ENCODE measurements at places on chromosomes 7 and 10.

GRCh38 chr7:104431930-104432329 lies 103.5 kb downstream of the LHFPL3 start:
- no peak for DNase-seq

DNA sequence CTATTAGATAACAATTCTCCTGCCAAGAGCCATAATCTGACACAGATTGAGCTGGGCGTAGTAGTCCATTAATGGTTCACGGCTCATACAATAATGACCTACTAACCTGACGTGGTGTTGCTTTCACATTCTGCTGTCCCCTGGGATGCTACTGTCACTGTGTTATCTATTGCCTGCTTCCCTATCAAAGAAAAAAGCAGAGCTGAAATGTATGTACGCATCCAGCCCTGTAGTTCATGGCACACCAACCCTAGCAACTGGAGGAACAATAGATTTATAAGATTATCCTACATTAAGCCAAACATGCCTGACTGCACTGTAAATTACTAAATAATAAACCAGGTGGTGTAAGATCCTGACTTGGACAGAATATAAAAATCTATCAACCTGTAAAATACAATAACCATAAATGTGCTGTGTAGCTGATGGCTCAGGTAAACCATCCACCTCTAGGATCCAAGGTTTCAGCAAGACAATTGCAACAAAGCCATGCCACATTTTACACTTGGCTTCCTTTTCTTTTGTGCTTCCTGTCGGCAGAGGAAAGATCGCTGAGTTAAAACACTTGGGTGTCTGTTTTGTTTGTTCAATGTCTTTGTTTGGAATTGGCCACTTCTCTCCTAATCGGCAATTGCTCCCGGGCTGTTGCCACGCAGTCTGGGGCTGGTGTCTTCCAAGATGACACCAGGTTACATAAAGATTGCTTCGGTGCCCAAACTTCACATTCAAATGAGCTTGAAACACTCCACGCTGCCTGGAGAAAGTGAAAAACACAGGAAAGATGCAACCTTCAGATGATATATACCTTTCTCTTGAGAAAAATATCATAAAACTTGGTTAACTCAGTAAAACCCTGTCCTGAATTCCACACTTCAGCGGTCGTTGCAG lies 143.9 kb upstream of the MGMT start:
- DNase-seq, result no peak

DNA sequence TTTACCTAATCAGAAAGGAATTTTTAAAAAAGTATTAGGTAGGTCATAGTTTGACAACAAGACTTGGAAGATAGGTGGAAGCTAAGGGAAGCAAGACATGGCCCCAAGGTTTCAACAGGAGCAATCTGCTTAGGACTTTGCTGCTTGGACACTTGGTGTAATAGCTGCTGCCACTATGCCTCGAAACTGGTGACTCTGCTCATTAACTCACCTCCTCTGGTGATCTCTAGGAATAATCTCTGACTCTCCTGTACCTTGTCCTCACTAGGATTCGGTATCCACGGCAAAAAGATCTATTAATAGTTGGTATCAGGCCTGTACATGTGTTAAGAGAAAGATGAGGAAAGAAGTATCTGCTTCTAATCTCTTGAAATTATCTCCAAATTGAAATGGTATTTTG lies 53.1 kb downstream of the PTEN start:
- no peak for DNase-seq

- no peak for DNase-seq
These were observed 7.3 kb upstream of the RET start for GRCh38 chr10:43069579-43069978.

GRCh38 chr7:84677117-84677732 lies 482.6 kb upstream of the SEMA3A start:
- no peak for DNase-seq

DNA sequence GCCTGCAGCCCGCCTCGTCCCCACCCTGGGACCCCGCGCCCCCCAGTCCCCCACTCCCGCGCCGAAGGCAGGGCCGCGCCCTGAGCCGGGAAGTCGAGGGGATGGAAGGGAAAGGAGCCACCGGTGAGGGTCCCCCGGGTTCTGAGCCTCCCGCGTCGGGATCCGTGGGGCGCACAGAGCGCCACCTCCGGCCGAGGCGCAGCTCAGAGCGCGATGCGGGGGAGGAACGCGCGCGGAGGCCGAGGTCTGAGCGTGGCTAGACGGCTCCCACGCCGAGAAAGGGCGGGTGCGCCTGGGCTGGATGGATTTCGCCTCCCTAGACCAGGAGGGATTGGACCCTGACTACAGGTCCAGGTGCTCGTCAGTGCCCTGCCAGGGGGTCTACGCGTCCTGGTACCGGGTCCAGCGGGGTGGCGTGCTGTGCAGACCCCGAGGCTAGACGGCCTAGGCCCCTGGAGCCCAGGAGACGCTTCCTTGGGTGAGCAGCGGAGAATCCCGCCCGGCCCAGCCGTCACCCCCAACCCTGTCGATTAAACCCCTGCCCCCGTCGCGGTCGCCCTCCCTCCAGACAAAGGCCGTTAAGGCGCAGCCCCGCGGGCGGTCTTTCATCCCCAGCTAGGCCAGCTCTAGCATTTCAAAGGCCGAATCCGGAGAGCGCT lies 986 bp upstream of the PDGFA start:
- no peak for DNase-seq

- no peak for DNase-seq
These were observed 140.2 kb upstream of the AHR start for GRCh38 chr7:17158261-17158660.

DNA sequence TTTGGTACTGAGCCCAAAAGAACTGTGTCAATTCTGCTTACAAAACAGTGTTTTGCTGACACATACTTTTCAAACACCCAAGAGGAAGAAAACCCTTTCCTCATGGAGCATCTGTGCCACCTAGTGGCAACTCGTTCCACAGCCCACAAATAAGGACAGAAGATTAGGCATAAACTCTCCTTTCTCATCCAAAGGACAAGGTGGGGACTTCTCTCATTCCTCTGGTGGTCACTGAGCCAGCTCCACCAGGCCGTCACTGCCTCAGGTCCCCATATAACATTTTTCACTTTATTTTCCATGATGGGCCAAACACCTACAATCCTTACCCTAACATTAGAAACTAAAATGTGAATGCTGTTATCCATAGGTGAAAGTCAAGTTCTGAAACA lies 76.9 kb downstream of the RNF216 start:
- DNase-seq, result peak; percentile 50

- DNase-seq, result no peak
These were observed 144.7 kb downstream of the CYP26A1 start for GRCh38 chr10:93218386-93218785.

DNA sequence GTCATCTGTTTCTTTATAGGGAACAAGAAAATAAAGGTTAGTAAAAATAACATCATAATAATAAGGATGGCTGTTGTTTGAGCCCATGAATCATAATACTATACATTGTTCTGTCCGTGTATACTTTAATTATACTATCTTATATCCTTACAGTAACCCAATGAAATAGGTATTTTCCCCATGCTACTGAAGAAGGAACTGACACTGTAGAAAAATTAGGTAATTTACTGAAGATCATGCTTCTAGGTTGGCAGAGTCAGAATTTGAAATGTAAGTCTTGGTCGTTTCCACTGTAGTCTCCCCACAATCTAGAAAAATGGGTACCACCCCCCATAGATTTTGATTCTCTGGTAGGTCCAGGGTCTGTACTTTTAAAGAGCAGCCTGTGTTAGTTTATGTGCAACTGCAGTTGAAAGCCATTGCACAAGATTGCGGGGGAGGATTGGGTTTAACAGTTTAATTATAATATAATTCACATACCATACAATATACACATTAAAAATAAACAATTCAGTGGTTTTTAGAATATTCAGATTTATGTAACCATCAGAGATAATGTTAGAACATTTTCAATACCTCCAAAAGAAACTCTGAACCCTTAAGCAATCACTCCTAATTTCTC lies 47.7 kb downstream of the SHOC2 start:
- DNase-seq, result no peak

GRCh38 chr10:75744261-75744660 lies 312.8 kb downstream of the LRMDA start:
- no peak for DNase-seq

- no peak for DNase-seq
These were observed 32.2 kb upstream of the TRIL start for GRCh38 chr7:28990200-28990960.

DNA sequence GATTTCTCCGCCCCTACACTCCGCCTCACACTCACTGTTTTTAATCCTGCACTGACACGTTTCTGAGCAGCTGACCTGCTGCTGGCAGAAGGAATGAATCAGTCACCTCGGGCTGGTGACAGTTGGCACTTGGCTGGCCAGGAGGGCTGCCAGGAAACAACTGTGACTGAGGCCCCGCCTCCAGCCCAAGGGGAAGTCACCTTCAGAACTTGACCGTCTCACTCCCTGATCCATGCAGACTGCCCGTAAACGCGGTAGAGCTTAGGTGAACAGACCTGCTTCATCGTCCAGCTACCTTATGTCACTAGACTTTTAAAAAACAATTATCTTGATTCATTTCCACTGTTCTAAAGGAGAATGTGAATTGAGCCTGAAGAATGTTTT lies 107.5 kb downstream of the DOCK1 start:
- DNase-seq, result no peak

DNA sequence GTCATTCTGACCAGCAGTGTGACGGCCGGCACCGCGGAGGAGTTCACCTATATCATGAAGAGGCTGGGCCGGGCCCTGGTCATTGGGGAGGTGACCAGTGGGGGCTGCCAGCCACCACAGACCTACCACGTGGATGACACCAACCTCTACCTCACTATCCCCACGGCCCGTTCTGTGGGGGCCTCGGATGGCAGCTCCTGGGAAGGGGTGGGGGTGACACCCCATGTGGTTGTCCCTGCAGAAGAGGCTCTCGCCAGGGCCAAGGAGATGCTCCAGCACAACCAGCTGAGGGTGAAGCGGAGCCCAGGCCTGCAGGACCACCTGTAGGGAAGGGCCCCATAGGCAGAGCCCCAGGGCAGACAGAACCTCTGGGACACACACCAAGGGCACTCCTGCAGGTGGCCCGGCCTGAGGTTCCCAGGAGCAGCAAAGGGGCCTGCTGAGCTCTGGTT lies 9.0 kb downstream of the RBP3 start:
- no peak for DNase-seq

DNA sequence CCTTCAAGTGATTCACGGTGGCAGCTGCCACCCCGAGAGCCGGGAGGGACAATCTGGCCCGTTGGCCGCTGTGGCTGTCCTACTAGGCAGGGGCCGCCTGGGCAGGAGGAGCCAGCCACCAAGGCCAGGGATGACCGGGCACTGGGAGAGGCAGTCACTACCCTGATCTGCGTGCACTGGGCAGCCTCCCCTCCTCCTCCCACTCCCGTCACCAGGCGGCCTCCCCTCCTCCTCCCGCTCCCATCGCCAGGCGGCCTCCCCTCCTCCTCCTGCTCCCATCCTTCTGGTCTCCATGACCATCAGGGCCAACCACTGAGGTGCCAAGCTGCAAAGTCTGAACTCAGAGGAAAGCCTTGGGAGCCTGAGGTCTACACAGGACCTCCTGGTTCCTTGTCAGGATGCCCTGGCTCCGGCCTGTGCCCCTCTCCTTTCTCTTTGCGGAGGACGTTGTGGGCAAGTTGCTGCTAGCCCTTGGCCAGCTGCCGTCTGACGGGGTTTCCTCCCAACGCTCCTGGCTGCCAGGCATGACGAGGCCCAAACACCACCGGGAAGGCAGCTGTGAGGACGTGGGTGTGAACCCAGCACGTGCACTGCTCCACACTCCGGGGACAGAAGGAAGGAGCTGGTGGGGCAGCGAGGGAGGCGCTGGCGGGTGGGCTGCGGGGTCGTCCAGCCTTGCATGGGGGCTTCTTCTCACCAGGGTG lies 131.1 kb downstream of the WDR37 start:
- no peak for DNase-seq

- no peak for DNase-seq
These were observed 124.8 kb downstream of the PPP1R17 start for GRCh38 chr7:31811650-31812461.

- DNase-seq, result no peak
These were observed 114.1 kb upstream of the CELF2 start for GRCh38 chr10:10903620-10904019.

GRCh38 chr7:134126966-134127848 lies at the start of gene LRGUK:
TSS of gene LRGUK (plus strand) at chr7:134127340. CDS start at chr7:134127368, 28 bp downstream.
- peak; percentile 58 for DNase-seq

Data from stimulated activated CD8-positive, alpha-beta memory T cell treated with anti-CD3 and anti-CD28 coated beads, Interleukin-2, amount 100 ng/mL, for 48 hours (primary cell).